Activated naive CD4-positive, alpha-beta T cell treated with anti-CD3 and anti-CD28 coated beads for 36 hours (primary cell): ENCODE measurements at places on chromosomes 11 and 22. TPM values are rescaled to one million over a fixed set of nuclear protein-coding genes. Genes with fewer than 3 reads are reported as not detected.
A peak's percentile ranks its signal among the peaks of the same experiment; 100 is the strongest.

Gene SPI1
- not detected for total RNA-seq

Gene TYR
- total RNA-seq, result not detected

Gene NADSYN1
- total RNA-seq, result 76.6 TPM

Gene MAP6
- total RNA-seq, result not detected

Gene OR9I1
- not detected for total RNA-seq

Gene MOV10L1
- total RNA-seq, result not detected

Gene RAG2
- not detected for total RNA-seq

DNA sequence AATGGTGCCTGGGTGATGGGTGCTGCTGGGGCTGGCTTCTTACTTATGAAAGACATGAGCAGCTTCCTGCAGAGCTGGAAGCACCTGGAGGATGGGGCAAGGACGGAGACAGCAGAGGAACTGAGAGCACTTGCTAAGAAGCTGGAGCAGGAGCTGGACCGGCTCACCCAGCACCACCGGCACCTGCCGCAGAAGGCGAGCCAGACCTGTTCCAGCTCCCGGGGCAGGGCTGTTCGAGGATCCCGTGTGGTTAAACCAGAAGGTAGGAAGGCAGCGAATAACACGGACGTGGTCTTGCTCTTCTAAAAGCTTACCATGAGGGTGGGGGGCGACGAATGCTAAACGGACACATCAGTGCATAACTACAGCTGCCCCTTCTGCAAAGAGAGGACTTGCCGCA is 9.3 kb downstream of the APOL5 start:
- DNase-seq, result no peak

GRCh38 chr11:85572056-85572455 is 55.1 kb downstream of the DLG2 start:
- no peak for DNase-seq

DNA sequence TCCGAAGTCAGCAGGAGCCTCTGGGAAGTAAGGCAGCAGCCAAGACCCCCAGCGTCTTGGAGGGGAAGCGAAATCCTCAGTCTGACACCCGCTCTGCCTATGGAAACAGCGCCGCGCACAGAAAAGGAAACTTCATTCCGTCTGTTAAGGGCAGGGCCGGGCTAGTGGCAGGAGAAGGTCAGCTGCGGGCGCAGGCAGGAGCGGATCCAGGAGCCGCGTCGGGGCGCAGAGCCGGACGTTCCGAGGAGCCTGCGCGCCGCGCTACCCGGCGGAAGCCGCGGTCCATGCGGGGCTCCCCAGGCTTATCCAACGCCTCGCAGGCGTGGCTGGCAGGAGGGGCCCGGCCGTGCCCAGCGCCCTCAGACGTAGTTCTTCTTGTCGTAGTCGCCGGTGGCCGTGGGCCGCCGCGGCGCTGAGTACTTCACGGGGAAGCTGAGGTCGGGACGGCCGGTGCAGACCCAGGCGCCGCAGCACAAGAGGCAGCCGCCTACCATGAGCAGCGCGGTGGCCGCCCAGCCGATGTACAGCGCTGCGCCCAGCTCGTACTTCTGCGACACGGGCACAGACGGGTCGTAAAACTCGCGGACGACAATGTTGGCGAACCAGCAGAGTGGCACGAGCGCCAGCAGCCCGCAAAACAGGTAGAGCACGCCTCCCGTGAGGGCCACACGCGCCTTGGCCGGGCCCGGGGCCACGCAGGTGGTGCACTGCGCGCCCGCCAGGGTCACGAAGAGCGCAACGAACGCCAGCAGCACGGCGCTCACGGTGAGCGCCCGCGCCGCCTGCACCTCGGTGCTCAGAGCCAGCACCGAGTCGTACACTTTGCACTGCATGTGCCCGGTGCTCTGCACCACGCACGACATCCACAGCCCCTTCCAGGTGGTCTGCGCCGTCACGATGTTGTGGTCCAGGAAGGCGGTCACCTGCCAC is 705 bp downstream of the CLDN5 start:
- peak; percentile 48 for DNase-seq

DNA sequence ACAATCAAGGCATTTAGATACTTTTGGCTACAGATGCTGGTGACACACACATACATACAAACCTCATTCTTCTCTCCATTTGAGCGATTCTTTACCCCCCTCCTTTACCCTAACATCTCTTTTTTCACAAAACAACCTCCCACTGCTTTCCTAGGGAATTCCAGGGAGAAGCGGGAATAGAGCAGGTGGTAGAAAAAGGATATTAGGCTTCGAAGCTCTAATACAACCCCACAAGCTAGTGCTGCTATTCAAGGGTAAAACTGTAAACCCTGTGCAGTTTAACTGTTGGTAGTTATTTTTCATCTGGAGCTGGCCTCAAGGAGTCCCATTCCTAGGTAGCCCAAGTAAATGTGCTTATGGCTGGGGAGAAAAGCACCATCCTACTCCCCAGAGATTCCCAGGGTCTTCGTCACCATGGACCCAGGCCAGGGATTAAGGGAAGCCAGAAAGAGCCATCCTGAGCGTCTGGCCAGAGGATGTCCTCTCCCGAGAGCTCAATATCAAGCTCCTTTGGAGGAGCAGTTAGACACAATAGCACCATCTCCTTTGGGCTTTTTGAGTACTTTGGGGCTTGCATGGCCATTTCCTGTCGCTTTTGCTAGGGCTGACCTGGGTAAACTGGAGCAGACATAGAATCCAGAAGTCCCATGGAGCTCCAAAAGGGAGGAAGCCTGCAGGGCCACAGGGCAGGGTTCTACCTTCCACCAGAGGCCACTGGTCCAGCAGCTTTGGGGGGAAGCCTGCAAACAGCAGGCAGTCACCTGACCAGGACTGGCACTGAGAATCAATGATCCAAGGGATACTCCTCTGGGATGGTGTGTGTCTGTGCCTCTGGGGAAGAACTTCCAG is 3.1 kb downstream of the MAML2 start:
- DNase-seq, result peak; percentile 28

DNA sequence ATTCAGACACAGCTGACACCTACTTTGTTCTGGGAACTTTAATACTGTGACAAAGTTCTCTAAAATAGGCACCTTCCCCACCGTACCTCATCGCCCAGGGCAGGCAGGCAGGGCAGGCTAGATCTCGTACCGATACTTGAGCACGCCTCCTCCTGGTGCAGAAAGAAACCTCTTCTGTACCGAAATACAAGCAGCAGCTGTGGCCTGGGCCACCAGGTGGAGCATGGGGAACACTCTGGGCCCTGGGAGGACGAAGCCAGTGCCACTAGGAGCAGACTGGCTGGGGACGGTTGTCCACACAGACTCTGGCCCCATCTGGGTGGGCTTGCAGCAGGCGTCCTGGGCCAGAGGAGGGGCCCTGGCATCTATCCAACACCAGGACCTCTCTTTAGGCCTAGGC is 12.8 kb downstream of the PMM1 start:
- DNase-seq, result peak; percentile 61
